ENCODE measurements at places on chromosomes 5 and 9.

DNA sequence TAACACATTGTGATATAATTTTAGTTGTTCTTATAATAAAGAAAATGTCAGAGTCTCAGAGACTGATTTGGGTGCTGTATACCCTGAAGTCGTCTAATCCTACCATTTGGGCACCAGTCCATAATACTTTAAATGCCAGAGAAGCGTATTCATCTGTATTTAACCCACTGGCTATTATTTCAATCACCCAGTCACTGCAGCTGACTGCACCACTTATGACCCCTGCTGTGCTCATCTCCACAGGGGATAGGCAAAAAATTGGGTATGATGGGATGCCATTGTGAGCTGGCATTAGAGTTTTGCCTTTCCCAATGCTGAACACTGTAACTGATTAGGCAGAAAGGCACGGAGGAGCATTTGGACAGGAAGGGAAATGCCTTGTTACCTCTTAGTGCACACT, 599.7 kb downstream of the CAAP1 start:
- DNase-seq: no peak

- no peak for DNase-seq
Observed at GRCh38 chr5:23139338-23140171, 286.4 kb upstream of the CDH12 start.

GRCh38 chr9:89883401-89884341, 278.9 kb downstream of the GADD45G start:
- no peak for DNase-seq

GRCh38 chr5:124644138-124644537, 102.3 kb downstream of the ZNF608 start:
- no peak for DNase-seq

DNA sequence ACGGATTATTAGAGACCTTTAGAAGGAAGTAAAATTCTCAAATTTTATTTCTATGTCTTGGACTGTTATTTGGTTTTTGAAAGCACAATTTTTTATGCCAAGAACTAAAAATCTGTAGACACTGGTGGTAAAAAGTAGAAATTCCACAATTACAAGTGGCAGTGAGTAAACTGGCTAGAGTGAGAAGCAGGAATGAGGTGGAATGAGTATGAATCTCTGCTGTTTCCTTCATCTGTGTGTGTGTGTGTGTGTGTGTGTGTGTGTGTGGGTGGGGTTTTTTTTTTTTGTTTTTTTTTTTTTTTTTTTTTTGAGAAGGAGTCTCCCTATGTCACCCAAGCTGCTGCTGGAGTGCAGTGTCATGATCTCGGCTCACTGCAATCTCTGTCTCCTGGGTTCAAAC, 94.2 kb downstream of the TLE4 start:
- no peak for DNase-seq

DNA sequence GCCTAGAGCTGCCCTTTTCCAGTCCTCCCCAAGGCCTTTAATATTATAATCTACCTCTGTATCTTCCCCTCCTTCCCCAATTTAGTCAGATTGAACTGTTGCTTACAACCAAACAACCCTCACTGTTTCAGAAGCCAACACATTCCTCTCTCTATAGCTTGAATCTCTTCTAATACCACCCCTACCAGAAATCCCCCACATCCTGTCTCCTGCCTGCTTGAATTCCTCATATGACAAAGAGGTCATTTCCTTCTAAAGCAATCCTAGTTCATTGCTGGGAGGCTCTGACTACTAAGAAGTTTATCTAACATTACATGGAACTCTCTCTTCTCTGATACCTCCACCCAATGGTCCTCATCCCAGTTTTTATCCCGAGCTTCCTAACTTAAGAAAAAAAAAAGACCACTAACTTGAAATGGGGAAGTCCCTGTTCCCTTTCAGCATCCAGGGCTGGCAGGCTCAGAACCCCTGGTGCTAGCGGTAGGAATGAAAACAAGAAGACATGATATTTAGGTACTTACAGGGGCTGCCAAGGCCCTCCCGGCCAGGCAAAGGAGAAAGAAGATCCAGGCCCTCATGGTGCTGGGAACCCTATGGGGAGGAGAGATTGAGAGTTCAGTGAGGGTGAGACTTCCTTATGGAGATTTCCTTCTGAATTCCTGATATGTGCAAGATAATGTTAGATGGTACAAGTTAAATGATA, 11.0 kb downstream of the SPARC start:
- DNase-seq: no peak

GRCh38 chr9:135908093-135908753, 877 bp upstream of the CAMSAP1 start:
- no peak for DNase-seq

- no peak for DNase-seq
Observed at GRCh38 chr5:6734243-6734700, 21.0 kb downstream of the TENT4A start.

- no peak for DNase-seq
Observed at GRCh38 chr9:77133011-77133410, 44.3 kb upstream of the VPS13A start.

DNA sequence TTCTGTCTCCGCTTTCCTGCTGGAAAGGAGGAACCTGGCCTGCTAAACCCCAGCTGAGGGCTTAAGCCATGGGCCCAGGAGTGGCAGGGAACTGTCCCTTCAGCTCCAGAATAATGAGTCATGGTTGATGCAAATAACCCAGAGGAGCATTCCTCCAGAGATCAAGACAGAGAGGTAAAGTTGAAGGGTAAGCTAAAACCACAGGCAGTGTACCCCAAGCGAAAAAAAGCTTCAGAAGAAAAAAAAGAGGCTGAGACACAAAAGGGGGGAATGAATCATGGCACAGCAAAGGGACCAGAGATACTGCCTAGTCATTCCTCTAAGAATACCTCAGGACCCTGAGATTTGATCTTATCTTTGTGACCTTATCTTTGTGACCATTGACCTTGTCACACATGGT, 199.5 kb upstream of the TAS2R1 start:
- no peak for DNase-seq

DNA sequence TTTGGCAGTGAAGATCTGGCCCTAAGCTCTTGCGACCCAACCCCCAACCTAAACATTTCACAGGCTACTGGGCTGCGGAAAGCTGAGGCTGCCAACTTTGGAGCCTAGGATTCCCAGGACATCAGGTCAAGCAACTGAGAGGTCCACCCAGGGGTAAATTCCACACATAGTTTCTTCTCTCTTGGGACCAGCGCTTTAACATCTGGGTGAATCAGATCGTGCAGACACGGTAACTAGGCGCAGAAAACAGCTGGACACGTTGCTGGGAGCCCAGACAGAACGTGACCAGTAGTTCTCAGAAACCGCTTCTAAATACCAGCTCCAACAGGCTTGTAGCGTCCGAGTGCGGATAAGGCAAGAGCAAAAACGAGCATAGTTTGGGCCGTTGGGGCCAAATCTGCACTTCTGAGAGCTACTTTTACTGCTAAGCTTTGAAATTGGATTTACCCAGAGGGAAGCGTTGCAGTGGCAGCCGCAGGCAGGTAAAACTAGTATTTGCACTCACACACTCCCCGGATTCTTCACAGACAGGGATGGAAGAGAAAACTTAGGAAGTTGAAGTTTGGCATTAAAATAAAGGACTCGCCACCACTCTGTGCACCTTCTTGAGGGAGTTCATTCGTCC, 11.8 kb downstream of the ITGA1 start:
- DNase-seq: no peak

- DNase-seq: no peak
Observed at GRCh38 chr5:115168829-115169486, 750 bp downstream of the TRIM36 start.

DNA sequence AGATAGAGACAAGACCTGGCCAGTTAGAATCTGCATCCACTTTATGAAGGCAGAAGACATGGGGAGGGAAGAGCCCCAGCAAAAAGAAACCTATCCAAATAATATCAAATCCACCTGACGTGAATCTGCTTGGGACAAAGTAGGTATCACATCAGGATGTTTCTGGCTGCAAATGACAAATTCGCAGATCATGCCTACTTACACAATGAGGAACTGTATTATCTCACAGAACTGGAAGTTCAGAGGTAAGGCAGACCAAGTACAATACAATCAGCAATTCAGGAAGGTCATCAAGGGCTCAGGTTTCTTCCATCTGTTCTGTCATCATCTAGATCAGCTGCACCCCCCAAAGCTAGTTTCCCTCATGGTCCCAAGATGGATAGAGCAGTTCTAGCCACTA, 13.2 kb upstream of the NR4A3 start:
- DNase-seq: no peak

- DNase-seq: no peak
Observed at GRCh38 chr9:96253059-96253696, 48.8 kb downstream of the HSD17B3 start.

- DNase-seq: no peak
Observed at GRCh38 chr5:120532835-120533234, 68.7 kb downstream of the PRR16 start.

- DNase-seq: no peak
Observed at GRCh38 chr9:95171596-95171995, 145.9 kb downstream of the FANCC start.

DNA sequence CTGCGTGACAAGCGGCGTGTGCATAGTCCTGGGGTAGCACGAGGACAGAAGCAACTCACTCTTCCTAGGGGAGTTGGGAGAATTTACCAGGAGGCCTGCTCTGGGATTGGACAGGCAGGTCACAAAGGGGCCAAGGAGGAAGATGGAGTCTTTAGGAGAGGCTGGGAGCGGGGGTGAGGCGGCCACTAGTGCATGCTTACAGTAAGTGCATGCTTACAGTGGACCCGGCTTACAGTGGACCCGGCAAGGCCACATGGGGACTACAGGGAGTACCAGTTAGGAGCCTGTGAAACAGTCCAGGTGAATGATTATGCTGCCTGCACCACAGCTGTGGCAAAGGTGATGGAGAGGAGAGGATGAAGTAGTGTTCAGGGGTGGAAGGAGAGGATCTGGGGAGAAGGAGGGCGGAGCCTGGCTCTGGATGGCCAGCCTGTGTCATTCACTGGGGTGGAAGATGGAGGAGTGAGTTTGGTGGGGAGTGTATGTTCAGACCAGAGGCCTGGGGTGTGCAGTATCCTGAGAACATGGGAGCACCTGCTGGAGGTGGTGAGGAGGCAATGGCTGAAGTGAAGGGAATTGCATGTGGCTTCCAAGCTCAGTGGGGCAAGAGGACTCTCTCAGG, 78.7 kb downstream of the CRB2 start:
- no peak for DNase-seq

- DNase-seq: no peak
Observed at GRCh38 chr5:38799556-38800377, 46.0 kb upstream of the OSMR start.

DNA sequence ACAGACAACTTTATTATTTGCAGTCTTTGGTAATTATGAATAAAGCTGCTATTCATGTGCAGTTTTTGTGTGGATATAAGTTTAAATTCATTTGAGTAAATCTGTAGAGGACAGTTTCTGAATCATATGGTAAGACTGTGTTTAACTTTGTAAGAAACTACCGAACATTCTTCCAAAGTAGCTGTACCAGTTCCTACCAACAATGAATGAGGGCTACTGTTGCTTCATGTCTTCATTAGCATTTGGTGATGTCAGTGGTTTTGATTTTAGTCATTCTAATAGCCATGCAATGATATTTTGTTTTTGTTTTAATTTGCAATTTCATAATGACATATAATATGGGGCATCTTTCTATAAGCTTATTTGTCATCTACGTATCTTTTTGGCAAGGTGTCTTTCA, 501.3 kb upstream of the RORB start:
- no peak for DNase-seq

GRCh38 chr5:76790632-76791290, 28.1 kb upstream of the F2RL1 start:
- DNase-seq: no peak

DNA sequence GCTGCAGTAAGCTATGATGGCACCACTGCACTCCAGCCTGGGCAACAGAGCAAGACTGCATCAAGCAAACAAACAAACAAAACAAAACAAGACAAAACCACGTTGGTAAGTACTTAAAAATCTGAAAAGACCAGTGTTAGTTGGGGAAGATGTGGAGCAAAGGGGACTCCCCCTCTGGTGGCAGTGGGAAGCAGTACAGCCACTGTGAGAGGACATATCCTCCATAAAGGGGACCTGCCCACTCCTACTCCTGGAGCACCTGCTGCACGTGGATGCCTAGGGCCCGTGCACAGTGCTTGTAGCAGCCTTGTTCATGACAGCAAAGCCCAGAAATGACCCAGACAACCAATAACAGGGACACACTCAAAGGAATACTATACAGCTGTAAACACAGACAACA, 17.0 kb upstream of the IPPK start:
- no peak for DNase-seq

- no peak for DNase-seq
Observed at GRCh38 chr9:114174876-114175771, 19.8 kb downstream of the COL27A1 start.

DNA sequence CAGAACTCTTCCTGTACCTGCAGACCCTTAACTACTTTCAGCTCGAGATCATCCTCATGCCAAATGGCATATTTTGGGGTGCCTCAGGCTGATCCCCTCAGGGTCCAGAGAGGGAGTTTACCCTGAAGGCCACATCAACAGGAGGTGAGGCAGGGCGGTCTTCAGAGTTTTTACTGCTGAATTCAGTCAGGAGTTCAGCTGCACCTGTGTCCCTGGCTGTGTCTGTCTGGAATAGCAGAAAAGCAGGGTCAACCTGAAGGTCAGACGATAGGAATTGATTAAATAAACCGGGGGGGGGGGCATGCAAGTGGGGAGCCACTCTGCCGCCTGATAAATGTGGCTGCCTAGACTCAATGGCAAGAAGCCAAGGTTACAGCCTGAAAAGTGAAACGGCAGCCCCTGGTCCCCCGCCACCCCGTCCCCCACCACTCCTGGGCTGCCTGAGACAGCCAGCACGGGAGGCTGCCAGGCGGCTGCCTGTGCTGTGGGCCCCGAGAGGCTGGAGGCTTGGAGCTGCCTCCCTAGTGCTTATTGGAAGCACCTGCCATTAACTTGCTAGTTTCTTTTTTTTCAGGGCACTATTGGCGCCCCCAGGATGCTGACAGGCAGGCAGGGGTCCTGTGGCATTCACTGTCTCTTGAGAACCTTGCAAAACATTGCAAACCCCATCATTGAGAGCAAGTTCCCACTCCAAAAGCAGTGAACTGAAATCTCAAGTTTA, 182.7 kb upstream of the PPP1R26 start:
- no peak for DNase-seq

DNA sequence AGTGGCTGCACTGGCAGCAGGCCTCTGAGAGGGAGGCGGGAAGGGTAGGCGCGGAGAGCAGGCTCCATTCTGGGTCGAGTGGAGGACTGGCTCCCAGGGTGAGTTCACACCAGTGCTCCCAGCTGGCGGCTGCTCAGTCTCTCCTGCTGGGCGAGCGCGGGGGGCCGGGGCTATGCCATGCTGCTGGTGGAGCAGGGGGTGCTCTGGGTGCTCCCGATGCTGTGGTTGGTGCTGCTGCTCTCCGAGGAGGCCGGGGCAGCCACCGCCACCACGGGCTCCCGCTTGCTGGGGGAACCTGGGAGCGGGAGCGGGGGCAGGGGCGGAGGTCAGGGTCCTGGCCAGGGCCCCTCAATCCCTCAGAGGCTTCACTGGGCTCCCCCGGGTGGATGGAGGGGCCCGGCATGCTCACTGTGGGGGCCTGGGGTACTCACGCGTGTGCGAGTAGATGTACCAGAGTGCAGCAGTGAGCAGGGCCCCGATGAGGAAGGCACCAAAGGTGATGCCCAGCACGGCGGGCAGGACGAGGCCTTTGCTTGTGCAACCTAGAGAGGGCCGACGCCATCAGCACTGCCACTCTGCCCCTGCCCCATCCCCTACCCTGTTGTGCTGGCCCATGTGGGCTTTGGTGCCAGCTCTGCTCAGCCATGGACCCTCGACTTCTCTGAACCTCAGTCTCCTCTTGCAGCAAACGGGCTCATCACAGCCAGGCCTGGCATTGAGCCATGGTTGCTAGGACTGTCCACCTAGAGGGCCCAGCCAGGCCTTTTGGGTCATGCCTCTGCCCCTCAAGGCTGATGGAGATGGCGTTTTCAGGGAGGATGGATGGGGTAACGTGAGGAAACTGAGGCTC, 13.1 kb downstream of the FPGS start:
- no peak for DNase-seq
